ENCODE measurements at places on chromosomes 3 and 15. TPM values are rescaled to one million over a fixed set of nuclear protein-coding genes. Genes with fewer than 3 reads are reported as not detected.

The CFAP100 gene
- 0.53 TPM for polyA plus RNA-seq

The SI gene
- polyA plus RNA-seq = not detected

The CSPG5 gene
- 0.96 TPM for polyA plus RNA-seq

The HCN4 gene
- 1.1 TPM for polyA plus RNA-seq

The CGNL1 gene
- 72.5 TPM for polyA plus RNA-seq
